ENCODE measurements at places on chromosomes 6 and 20.
A peak's percentile ranks its signal among the peaks of the same experiment; 100 is the strongest.

DNA sequence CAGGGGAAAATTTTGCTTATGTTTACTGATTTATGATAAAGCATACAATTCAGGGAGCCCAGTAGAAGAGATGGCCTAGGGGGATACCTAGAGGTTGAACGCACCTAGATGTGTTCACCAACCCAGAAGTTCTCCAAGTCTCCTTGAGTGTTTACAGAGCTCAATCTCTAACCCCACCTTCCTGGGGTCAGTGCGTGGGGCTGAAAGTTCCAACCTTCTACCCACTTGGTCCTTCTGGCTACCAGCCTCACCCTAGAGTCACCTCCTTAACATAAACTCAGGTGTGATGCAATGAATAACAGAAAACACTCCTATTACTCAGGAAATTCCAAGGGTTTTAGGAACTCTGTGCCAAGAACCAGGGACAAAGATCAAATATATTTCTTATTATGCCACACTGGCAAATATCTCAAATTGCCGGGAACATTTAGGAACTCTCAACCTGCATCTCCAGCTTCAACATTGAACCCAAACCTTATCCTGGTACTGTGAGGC lies 26.4 kb downstream of the AFG1L start:
- no peak for DNase-seq

GRCh38 chr20:8642247-8642646 lies 426.6 kb upstream of the PLCB4 start:
- DNase-seq: no peak

- DNase-seq: no peak
Measured at GRCh38 chr20:3661814-3662665, 1.2 kb downstream of the GFRA4 start.

GRCh38 chr6:76707630-76708029 lies 635.2 kb upstream of the IMPG1 start:
- no peak for DNase-seq

DNA sequence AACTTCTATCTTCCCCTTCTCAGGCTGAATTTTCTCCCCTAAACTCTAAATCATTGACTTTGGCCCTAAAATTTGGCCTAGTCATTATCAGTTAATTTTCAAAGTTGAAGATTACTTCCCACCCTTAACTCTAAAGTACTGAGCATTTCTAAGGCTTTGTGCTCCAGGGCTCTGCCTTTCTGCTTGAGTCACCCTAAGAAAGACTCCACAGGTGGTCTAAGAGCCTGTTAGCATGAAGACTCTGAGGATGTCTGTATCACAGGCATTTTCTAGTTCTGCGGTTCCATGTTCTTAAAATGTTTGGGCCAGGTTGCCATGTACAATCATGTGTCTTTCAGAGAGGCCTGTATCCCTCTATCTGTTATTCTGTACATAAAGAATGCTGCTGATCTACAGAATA lies 808.1 kb upstream of the MANEA start:
- no peak for DNase-seq

GRCh38 chr20:62744741-62745191 lies 36.1 kb downstream of the NTSR1 start:
- DNase-seq: no peak

DNA sequence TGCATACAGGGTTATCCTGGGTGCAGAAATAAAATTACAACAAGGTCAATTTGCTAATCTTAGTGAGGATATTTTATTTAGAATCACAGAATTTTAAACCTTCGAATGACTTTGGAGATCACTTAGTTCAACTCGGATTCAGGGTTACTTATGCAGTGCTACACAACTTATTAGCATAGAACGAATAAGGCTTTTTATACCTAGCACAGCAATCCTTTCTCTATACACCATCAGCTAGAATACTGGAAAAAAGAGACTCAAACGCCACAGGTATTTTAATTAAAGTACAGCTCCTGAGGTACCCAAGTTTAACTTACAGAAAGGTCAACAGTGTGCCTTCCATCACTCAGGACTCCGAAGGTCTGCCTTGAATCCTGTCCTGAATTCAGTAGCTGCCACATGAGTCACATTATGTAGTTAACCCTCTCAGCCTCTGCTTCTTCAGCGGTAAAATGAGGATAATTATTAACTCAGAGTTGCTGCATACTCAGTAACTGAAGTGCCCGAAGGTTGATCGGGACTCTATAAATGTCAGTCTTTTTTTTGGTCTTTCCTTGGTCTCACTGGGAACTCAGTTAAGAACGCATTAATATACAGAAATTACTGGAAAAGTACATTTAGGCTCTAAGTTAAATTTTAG lies 6.0 kb upstream of the QKI start:
- no peak for DNase-seq

DNA sequence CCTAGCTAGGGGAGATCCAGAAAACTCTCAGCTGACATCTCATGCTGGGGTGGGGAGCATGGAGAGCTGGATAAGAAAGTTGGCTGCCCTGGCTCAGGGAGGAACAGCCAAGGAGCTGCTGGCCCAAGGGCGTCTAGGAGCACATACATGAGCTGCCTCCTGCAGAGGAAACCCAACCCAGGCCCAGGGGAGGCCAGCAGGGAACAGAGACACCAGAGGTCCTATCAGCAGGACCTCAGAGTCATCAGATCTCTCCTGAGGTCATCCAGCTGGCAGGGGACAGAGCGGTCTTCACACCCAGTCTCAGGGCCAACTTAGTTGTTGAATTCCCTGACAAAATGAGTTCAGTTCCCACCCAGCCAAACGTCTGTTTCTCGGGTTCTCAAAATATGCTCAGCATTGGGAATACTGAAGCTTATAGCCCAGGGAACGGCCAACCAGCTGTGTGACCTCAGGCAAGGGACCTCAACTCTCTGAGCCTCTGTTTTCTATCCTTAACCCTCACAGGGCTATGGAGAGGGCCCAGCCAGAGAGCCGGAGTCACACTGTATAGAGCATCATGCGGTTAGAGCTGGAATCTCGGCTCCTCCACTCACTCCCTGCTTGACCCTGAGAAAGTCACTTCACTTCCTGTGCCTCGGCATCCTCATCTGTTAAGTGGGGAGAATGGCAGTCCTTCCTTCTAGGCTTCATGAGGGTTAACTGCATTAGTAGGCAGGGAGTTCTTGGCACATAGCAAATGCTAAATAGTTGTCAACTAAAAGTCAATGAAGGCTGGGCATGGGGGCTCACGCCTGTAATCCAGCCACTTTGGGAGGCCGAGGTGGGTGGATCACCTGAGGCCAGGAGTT lies 13.8 kb downstream of the ADA start:
- DNase-seq: no peak

GRCh38 chr6:139303185-139303584 lies 11.4 kb upstream of the TXLNB start:
- DNase-seq: no peak

GRCh38 chr6:119384444-119384843 lies 34.9 kb upstream of the MAN1A1 start:
- no peak for DNase-seq

GRCh38 chr6:28225056-28225834 lies at the start of gene ZSCAN9:
ZSCAN9 (plus strand) TSS chr6:28225275; CDS start chr6:28227085, 1,810 bp downstream.
- peak; percentile 77 for DNase-seq

DNA sequence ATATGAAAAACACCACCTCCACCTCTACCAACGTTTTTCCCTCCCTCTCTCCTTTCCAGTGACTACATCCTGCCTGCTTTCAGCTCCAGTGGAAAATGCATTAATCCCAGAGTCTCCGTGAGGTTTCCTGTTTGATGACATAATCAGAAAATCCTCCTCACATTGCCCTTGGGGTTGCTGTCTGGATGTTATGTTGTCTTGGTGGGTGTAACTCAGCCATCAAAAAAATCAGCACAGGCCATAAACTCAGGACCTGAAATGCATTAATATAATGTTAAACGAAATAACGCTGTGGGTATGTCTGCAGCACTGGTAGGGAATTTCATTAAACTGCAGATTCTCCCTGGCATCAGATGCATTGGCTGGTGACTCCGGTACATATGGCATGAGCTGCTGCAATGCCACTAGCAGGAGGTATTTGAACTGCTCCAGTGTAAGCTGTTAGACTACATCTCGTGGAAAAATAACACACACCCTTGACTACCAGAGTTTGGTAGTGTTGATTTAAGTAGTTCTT lies 297.8 kb downstream of the PRL start:
- peak; percentile 56 for DNase-seq

- no peak for DNase-seq
Measured at GRCh38 chr6:168300975-168301647, 18.5 kb downstream of the DACT2 start.

DNA sequence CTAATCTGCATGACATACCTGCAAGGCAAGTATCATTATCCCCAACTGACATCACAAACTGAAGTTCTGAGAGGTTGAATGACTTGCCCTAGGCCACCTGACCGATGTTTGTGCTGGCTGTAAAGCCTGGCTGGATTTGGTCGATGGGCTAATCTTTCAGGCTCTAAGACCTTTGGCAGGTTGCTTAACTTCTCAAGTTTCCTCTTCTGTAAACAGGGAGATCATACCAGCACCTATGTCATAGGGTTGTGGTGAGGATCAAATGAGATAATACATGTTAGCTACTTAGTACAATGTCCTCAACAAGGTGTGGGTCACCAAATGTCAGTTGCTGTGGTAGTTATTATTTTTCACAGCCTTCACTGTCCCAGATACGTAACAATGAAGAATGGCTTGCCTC lies 14.2 kb downstream of the ANKRD66 start:
- DNase-seq: no peak

GRCh38 chr6:83708970-83709747 lies at the start of gene SNAP91:
SNAP91 (minus strand) TSS chr6:83709101; CDS start chr6:83707927, 1,174 bp downstream.
- no peak for DNase-seq

GRCh38 chr6:155523821-155524651 lies 68.4 kb upstream of the NOX3 start:
- no peak for DNase-seq

DNA sequence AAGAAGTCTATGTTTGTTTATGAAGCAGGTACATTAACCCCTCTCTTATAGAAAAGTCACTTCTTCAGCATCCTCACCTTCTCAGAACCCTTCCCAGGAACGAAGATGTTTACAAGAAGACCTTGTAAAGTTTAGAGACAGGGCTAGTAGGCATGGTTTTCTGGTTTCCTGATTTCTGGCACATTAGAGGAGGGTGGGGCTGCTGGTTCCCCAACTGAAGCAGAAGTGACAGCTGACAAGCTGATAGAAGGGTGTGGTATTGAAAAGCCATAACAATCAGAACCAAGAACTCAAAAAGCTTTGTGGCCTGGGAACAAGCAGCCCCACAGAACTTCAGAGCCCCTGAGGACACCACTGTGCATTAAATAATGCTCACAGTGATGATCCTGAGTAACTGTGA lies 91.2 kb downstream of the RTN4IP1 start:
- DNase-seq: no peak

- DNase-seq: no peak
Measured at GRCh38 chr6:121260651-121261102, 73.6 kb downstream of the TBC1D32 start.

DNA sequence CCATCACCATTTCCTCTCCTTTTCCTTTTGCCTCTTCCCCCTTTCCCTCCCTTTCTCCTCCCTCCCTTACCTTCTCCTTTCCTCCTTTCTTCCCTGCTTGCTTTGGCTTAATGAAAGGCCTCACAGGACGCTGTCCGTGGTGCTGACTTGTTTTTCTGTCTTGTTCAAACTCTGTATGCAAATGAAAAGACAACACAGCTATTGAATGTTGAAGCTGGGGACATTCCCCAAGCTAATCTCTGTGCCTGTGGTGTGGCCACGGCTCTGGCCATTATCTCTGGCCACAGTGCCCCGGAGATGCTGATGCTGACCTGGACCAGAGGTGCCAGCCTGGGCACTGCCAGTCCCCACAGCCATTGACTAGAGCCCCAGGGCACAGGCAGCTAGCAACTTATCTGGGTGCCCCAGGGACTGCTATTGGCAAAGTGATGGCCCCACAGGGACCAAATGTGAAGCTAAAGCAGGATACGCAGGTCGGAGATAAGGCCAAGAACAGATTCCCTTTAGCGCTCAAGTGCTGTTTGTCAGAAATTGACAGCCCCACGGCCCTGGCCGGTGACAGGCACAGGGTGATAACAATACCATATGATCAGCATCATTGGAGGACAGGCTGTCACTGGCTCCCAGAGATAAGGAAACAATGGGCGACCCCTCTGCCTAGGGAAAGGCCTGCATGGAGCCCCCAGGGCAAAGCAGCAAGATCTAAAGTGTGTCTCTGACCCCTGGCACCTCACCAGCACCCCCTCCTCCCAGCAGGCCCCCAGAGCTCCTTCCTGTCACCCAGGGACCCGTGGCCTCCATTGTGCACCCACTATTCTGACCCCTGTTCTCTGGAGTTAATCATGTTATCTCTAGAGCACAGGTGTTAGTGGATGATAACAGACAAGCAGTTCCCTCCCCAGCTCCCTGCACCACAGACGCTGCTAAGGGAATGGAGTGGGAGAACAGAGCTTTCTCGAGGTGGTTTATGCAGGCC lies 31.6 kb upstream of the SLC32A1 start:
- peak; percentile 52 for DNase-seq

DNA sequence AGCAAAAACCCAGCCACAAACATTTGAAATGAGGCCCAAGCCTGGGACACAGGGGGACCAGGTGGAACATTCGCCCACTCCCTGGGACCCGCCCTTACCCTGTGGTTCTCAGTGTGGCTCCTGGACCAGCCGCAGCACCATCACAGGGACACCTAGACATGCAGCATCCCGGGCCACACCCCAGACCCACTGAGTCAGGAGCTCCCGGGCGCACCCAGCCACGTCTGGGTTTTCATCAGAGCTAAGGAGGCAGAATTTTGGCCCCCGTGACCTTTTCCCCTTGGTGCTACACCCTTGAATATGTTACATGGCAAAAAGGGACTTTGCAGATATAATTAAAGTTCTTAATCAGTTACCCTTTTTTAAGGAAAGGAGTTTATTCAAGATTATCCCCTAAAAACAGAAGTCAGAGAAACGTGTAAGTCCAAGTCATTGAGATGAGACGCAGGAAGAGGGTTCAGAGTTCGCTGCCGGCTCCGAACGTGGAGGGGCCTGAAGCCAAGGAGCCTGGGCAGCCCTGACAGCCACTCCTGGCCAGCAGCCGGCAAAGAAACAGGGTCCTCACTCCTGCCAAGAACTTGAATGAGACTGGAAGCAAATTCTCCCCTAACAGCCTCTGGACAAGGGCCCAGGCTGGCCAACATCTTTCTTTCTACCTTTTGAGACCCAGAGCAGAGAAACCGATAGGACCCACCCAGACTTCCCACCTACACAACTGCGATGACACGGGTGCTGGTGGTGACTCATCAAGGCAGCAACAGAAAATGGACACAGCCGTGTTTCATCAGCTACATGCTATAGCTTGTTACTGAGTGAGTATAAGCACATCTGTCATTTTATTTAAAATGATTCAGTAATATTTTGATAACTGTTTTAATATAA lies 25.3 kb downstream of the BFSP1 start:
- no peak for DNase-seq

- DNase-seq: no peak
Measured at GRCh38 chr6:33638556-33638955, 17.4 kb downstream of the ITPR3 start.
